ENCODE measurements at places on chromosomes 2 and 18.
A peak's percentile ranks its signal among the peaks of the same experiment; 100 is the strongest.

GRCh38 chr2:211900518-211900917, 638.1 kb downstream of the ERBB4 start:
- DNase-seq = no peak

DNA sequence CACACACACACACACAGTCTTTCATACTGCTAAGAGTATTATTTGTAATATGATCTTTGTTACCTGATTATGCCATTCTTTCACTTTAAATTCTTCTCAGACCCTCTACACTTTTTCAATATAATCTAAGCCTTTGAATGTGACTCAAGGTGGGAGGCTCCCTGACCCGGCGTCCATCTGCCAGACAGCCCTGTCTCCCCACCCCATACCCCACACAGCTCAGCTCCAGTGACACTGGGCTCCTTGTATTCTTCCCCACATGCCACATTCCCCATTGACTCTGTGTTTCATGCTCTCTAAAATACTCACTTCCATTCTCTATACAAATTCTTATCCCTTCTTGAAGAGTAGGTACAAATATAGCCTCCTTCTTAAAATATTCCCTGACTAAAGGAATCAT, 442.2 kb downstream of the TGIF1 start:
- DNase-seq = no peak

- DNase-seq = no peak
These were observed 74.9 kb downstream of the ACKR3 start for GRCh38 chr2:236644502-236644911.

DNA sequence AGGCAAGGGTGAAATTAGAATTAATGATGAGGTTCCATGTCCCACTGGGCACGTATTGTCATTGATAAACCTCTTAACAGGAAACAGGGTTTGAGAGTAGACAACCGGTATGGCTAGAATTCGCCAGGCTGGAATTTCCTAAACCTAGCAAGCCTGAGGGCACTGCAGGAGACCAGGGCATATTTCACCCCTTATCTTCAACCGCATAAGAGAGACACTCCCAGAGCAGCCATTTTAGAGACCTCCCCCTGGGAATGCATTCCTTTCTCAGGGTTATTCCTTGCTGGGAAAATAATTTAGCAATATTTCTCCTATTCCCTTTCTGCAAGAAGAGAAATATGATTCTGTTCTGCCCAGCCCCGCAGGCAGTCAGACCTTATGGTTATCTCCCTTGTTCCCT, 334.6 kb upstream of the LYPD1 start:
- no peak for DNase-seq

GRCh38 chr2:221929259-221929658, 357.2 kb upstream of the EPHA4 start:
- no peak for DNase-seq

- DNase-seq = no peak
These were observed 105.1 kb downstream of the COL4A4 start for GRCh38 chr2:227058888-227059399.

DNA sequence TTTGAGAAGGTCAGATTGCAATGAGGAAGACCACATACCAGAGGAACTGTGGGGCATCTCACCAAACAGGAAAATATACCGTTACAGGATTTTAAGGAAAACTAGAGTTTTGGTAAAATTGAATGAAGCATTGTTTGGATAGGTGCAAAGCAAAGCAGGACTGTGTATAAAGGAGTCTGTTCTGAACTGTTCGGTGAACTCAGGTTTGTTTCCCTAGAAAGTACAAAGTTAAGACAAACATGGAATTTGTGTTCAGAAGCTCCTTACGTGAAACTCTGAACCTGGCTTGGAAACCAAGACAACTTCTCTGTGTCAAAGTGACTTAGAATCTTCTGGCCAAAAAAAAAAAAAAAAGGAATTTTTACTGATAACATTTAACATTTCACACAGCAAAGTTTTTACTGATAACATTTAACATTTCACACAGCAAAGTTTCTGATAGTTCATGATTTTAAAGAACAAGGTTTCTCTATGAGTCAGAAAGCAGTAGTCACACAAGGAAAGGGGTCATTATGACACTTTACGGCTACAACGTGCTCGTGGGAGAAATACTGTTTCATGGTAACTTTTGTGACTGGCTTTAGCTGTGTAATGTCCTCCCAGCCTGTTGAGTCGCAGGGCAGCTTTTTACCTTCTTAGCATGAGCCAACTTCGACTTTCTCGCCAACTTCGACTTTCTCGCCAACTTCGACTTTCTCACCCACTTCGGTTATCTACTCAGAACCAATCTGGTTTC, 21.2 kb upstream of the TET3 start:
- no peak for DNase-seq

GRCh38 chr2:189298038-189298437, 118.5 kb upstream of the COL5A2 start:
- no peak for DNase-seq

- no peak for DNase-seq
These were observed 1402.0 kb upstream of the PIK3C3 start for GRCh38 chr18:40553029-40553428.

- DNase-seq = no peak
These were observed 1465.5 kb downstream of the SUCLG1 start for GRCh38 chr2:82993609-82994008.

DNA sequence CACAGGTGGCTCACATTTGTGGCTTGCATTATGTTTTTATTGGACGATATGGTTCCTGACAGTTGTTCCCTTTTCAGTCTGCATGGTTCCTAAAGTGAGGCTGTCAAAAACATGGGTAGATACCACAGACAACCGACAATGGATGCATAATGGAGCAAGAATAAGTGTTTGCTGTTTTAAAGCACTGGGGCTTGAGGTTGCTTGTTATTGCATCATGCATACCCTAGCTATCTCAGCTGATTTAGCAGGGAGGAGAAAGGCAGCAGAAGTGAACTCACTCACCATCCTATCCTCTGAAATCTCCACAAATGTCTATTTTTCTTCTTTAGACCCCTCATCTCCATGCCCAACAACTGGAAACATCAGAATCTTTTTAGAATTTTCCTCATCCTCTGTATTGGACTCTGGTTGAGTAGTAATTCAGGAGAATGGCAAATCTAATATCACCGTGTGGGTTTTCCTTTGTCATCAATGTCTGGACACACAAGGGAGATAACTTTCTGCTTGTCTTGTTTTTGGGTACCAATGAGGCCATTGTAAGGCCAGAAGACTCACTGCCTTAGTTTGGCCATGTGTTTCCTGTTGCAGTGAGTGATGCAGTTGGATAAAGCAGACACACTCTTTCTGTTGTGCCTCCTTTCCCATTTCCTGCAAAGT, 46.7 kb downstream of the FBXO48 start:
- DNase-seq = no peak

DNA sequence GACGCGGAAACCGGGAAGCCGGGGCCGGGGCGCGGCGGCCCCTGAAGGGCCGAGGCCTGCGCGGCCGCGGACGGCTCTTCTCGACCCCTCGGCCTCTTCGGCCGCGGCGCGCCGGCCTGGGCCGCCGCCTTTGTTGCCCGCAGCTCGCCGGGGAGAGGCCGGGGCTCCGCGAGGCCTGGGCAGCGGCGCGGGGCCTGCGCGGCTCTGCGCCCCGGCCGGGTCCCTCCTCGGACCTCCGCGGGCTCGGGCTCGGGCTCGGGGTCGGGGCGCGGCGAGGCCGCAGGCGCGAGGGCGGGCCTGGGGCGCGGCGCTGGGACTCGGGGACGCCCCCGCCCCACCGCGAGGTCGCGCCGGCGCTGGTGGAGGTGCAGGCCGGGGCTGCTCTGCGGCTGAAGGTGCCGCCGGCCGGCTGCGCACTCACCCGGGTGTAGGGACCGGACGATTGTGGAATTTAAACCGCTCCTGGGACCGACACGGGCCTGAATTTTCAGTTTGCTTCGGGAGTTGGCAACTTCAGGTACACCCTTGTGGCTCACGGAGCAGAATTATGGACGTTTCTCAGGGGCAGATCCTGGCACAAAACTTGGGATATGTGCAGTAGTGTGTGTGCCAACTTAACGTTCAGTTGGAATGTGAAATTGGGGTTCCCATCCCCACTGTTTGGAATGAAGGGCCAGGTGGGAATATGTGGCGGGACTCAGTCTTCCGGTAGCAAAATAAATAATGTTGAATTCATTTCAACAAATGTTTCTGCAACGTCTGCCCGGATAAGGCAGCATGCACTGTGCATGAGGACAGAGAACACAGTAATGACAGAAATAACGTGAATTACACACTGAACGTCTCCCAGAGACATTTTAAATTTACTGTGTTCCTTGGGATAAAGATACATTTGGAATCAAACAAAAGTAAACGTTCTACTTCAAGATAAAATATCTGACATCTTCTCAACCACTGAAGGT, 787 bp downstream of the SOCS6 start:
- DNase-seq = peak; percentile 21

DNA sequence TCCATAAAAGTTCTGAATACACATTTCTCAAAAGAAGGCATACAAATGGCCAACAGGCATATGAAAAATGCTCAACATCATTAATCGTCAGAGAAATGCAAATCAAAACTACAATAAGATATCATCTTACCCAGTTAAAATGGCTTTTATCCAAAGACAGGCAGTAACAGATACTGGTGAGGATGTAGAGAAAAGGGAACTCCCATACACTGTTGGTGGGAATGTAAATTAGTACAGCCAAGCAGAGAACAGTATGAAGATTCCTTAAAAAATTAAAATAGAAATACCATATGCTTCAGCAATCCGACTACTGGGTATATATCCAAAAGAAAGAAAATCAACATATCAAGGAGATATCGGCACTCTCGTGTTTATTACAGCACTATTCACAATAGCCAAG, 1312.5 kb downstream of the DSC3 start:
- DNase-seq = no peak

DNA sequence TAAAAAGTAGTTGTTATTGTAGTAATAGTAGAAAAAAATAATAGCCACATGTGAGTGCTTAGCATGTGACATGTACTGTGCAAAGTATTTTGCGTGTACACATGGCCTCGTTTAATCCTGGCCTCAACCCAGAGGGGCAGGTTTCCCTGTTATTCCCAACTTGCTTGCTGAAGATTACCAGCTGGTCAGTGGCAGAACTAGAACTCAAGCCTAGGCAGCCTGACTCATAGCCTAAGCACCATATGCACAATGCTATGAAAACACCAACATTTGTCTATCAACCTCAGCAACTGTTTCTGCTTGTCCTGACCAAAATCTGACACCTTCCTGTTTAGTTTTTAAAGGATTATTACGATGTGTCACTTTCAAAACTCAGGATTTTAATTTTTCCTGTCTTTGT, 234.9 kb upstream of the SMAD7 start:
- DNase-seq = no peak

DNA sequence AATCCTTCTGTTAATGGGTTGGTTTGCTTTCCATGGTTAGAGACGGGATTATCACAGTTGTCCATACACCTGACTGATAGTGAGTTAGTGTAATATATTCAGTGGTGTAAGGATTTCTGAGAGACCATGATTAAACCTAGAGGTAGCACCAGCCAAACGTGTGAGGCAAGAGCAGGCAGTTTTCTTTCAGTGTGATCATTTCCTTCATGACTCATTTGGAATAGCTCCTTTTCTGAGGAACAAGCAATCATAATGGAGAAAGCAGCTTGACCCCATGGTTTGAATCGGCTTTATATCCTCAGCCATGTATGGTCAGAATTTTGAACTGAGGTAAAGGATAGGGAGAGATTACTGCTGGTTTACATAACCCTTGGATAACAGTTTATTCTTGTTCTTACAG, 2.9 kb downstream of the MXD1 start:
- DNase-seq = no peak

DNA sequence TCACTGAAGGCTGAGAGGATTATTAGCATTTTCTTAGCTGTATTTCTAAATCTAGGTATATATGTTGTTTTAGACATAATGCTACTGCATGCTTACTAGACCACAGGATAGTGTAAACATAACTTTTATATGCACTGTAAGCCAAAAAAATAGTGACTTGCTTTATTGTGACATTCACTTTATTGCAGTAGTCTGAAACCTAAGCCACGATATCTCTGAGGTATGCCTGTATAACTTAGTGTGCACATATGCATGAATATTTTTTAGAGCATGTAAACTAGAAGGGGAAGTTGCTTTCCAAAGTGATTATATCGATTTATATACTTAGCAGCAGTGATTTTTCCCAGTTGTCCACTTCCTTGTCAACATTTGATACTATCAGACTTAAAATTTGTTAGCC, 81.8 kb downstream of the SOS1 start:
- DNase-seq = no peak

GRCh38 chr2:139403948-139404347, 623.8 kb upstream of the NXPH2 start:
- DNase-seq = no peak

- DNase-seq = no peak
These were observed 4.3 kb upstream of the MYL12B start for GRCh38 chr18:3257627-3258120.

All from COR-L47 (cell line).